H9 (cell line): ENCODE measurements at places on chromosomes 5 and 9. TPM values are rescaled to one million over a fixed set of nuclear protein-coding genes. Genes with fewer than 3 reads are reported as not detected.

Gene CENPH
- 79.4 and 82.8 TPM in 2 replicates for total RNA-seq

Gene THBS4
- total RNA-seq, result 18.6 and 19.0 TPM in 2 replicates

Gene EIF4E1B
- 1.3 and 1.8 TPM in 2 replicates for total RNA-seq

Gene SLC4A9
- total RNA-seq, result 0.07 TPM in 1 of 2 replicates, not detected in the other

GRCh38 chr5:29304545-29304944, 1888.9 kb upstream of the CDH6 start:
- no peak for DNase-seq
- H3K36me3 ChIP-seq, result no peaks in the 10 kb centered on the region; the same call in 2 of the 3 replicates
- H3K4me3 ChIP-seq, result no peak overlapping the region
- no peaks in the 10 kb centered on the region for H3K27me3 ChIP-seq
- H3K4me1 ChIP-seq, result no peaks in the 10 kb centered on the region
- H3K27ac ChIP-seq, result no peak overlapping the region

- H3K27ac ChIP-seq, result no peak overlapping the region
- peaks cover 97% of the 10 kb centered on the region for H3K27me3 ChIP-seq
- H3K36me3 ChIP-seq, result no peaks in the 10 kb centered on the region
- H3K4me3 ChIP-seq, result no peak overlapping the region
- H3K4me1 ChIP-seq, result no peaks in the 10 kb centered on the region
These were observed 5.8 kb downstream of the TLX3 start for GRCh38 chr5:171314728-171315385.

- H3K4me3 ChIP-seq, result no peak overlapping the region
- H3K4me1 ChIP-seq, result no peaks in the 10 kb centered on the region
- no peak overlapping the region for H3K27ac ChIP-seq
- H3K36me3 ChIP-seq, result peaks cover 4% of the 10 kb centered on the region
- DNase-seq, result no peak
These were observed 46.8 kb upstream of the KIAA1958 start for GRCh38 chr9:112439825-112440224.

DNA sequence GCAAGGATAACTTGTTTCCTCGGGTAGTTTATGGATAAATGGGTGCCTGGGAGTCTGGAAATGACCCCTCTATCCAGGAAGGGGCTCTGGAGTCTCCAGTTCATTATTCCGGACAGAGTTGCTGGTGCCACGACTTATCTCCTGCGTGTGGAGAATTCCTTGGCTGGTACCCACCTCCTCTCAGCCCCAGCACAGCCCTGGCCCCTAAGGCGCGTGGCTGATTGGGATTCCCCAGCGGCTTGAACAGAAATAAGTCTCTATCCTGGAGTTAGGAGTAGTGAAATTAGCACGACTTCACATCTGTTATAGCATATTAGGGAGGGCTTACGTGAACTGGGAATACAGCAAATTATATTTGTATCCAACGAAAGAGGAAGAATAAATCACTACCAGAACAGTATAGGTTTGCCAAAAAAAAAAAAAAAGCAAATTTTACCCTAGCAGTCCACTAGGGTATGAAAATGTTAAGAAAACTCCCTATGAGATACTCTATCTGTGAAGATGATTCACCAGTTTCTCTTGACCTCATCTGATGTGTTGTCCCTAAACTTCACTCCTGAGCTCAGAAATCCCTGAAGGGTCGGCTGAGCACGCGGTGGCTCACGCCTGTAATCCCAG, 172.5 kb upstream of the OTULINL start:
- no peaks in the 10 kb centered on the region for H3K27me3 ChIP-seq
- no peak overlapping the region for H3K4me3 ChIP-seq
- DNase-seq, result no peak
- H3K27ac ChIP-seq, result no peak overlapping the region

GRCh38 chr9:120742951-120743416, 28.7 kb upstream of the MEGF9 start:
- no peak overlapping the region for H3K27ac ChIP-seq
- H3K36me3 ChIP-seq, result peaks cover 4% of the 10 kb centered on the region; the same call in 1 of the 3 replicates
- H3K4me1 ChIP-seq, result no peaks in the 10 kb centered on the region
- no peak for DNase-seq

GRCh38 chr5:115435778-115436712, 108.5 kb downstream of the FEM1C start:
- no peak overlapping the region for H3K4me3 ChIP-seq
- H3K4me1 ChIP-seq, result no peaks in the 10 kb centered on the region
- no peaks in the 10 kb centered on the region for H3K27me3 ChIP-seq
- no peak overlapping the region for H3K27ac ChIP-seq
- H3K36me3 ChIP-seq, result peaks cover 26% of the 10 kb centered on the region

DNA sequence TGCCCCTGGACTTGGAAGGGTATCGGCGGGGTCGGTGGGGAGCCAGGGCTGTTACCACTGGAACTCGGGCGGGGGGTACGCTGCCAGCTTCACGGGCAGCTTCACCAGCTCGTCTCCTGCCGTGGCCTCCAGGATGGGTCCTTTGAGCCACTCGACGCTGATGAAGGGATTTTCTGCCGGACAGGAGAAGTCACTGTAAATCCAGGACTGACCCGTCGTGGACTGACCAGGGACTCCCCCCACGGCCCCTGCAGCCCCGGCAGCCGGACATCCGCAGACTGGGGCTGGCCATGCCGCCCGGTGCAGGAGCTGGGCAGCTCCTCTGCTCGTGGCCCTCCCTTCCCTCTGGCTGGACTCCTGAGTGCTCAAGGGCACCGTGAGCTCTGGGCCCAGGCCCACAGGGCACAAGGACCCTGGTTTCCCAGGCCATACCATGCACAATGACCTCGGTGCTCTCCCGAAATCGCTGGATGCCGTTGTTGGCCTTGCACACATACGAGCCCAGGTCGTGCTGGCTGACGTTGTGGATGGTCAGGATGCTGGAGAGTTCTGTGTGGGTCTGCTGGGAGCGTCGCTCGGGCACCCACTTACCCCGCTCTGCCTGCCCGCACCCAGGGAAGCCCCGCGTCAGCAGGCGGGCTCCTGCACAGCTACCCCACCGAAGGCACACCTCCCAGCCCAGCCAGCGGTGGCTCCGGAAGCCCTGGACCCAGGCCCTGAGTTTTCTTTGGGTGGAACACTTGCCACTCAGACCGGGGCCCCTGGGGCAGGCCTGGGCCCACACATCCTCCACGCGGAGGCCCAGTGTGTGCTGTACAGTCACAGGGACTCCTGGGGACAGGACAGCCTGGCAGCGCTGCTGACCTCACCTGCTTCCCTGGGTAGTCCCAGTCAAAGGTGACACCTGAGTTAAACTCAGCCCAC, 20.3 kb downstream of the FLT4 start:
- H3K4me3 ChIP-seq, result no peak overlapping the region
- DNase-seq, result no peak
- no peak overlapping the region for H3K27ac ChIP-seq
- no peaks in the 10 kb centered on the region for H3K4me1 ChIP-seq
- H3K36me3 ChIP-seq, result no peaks in the 10 kb centered on the region
- H3K27me3 ChIP-seq, result no peaks in the 10 kb centered on the region

GRCh38 chr5:139394123-139394653, 716 bp downstream of the PROB1 start:
- H3K36me3 ChIP-seq, result peaks cover under 1% of the 10 kb centered on the region
- peaks cover 4% of the 10 kb centered on the region; the same call in 1 of the 2 replicates for H3K4me1 ChIP-seq
- H3K4me3 ChIP-seq, result peak overlapping the region; percentile 79

DNA sequence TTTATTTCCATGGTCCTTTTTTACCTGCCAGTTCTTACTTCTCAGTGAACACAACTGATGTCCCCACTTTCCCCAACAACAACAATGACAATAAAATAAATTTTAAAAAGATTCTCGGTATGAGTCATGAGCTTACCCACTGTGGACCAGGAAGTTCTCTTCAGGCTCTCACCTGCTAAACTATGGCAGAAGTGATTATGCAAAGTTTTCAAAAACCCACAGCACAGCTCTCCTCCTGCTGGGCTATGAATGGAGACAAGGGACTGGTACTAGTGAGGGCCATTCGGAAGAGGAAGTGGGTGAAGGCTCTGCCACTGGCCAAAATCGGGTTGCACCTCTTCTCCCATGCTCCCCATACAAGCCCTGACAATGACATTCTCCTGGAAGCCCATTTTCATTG, 429.4 kb downstream of the PIK3R1 start:
- no peak overlapping the region for H3K27ac ChIP-seq
- no peaks in the 10 kb centered on the region; the same call in 1 of the 2 replicates for H3K4me1 ChIP-seq
- no peaks in the 10 kb centered on the region for H3K36me3 ChIP-seq
- H3K27me3 ChIP-seq, result no peaks in the 10 kb centered on the region
- no peak overlapping the region for H3K4me3 ChIP-seq
